ENCODE measurements at places on chromosomes 5 and 9. TPM values are rescaled to one million over a fixed set of nuclear protein-coding genes. Genes with fewer than 3 reads are reported as not detected.

DNA sequence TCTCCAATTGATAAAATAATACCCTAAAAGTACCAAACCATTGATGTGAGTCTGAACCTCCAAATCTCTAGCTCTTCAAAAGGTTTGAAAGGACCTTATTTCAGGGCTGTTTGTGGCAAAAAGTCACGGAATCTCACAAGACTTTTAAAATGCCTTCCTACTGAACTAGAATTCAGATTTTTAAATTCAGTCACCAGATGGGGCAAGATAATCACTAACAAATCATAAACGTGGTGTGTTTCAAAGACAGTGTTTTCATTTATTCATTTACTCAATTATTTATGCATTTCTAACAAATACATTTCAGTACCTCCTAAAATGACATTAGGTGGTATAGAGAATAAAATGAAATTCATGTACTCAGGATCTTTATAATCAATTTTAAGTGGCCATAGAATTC is 68.2 kb upstream of the SMC2 start:
- DNase-seq = no peak

- DNase-seq = no peak
Measured at GRCh38 chr5:58060996-58061395, 398.9 kb downstream of the PLK2 start.

DNA sequence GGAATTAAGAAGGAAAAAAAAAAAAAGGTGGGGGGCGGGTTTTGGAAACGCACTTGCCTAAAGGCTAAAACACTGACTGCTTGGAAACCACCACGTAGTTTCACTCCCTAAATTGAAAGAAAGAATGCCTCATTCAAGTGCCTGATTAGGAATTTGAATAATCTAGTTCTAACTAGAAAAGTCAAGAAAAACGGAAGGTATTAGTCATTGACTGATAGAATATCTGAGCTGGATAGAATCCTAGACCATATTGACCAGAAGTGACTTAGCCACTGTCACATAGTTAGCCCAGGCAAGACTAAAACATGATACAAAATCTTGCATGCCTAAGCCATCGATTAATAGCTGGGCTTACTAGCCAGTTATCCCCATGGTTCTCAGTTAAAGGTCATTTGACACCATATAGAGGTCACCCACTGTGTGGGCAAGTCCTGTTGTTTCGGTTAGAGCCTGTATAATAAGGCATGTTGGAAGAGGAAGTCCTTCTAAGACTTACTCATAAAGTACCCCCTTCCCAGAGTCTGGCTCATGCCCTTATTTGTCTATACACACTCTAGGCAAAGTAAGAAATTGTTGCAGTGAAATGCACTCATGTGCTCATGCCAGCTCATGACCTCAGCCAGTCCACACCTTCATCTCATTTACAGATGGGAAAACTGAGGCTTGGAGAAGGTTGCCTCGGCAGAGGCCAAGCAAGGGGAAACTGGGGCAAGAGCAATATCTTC is 40.2 kb downstream of the SH3RF2 start:
- no peak for DNase-seq

ELAVL2 gene
- polyA plus RNA-seq = 5.0 TPM

GRCh38 chr9:135349212-135350002 is 130.2 kb upstream of the PPP1R26 start:
- no peak for DNase-seq

DNA sequence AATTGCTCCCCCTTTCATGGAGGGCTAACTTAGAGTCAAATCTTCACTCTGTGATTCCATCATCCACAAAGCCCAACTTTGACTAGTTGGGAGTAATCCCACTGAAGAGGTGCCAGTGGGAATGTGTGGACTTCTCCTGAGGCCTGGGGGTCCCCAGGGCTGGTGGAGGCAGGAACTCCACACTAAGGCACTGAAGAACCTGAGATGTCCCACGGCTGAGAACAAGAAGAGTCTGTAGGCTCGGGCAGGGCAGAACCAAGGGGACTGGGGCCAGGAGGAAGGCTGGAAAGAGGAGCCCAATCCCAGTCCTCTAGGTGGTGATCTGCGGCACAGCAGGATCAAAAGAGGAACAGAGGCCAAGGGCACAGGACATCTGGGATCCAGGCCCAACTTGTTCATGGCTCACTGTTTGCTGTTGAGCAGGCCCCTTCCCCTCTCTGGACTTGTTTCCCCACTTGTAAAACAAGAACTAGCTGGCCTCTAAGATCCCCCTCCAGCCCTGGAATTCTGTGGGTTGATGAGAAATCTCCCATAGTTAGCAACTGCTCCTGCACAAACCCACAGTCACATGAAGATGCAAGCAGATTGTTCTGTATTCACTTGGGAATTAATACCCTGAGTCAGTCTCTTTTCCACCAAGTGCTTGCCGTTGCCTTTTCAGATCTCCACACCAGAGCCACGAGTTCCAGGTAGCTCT is 32.7 kb upstream of the ALDH1B1 start:
- DNase-seq = no peak

DNA sequence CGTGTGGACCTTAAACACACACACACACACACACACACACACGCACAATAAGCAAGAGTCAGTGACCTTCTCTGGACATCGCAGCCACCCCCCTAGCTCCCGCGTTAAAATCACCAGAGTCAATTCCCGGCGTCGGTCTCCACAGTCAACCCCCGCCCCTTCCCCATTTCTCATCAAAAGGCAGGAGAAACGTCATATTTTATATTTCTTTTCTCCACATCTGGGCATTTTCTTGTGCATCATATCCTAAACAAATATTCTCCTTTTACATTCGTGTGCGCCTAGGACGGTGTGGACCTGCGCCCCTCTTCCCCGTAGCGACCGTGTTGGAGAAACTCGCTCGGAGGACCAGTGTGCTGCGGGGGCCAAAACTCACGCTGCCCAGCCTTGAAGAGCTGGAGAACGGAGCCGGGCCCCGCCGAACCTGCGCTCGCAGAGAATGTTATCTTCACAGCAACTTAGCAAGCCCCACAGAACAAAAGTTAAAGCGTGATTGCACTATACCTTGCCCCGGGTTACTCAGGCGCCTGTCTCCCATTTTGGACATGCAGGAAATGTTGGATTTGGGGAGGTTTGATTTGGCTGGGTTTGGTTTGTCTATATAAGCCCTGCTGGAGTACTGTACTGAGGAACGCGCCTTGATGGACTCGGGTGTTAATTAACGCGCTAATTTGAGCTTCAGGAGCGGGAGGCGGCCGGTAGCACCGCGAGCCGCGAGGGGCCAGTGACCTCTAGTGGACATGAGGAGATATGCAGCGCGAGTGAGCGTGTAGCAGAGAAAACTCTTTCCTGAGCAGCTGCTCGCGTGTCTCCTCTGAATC is 192.4 kb downstream of the MEF2C start:
- DNase-seq = no peak

GRCh38 chr5:97915106-97915505 is 732.1 kb upstream of the RIOK2 start:
- no peak for DNase-seq

GRCh38 chr5:41770799-41771198 is 99.4 kb downstream of the OXCT1 start:
- no peak for DNase-seq

DNA sequence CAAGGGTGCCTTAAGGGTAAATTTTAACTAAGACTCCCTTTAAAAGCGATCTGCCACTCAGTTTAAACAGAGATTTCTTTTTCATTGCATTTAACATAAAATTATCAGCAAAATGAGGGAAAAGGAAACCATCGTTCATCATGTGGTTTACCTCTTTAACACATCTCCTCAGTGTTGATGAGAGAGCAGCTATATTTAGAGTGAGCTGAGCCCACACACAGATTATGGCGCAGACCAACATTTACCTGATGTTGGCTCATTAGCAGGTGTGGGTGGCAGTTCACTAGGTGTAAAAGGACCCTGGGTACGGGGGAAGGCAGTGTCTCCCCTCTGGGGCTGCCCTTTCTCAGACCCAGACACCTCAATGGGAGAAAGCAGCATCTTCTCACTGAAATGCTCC is 149.8 kb downstream of the ENTREP1 start:
- DNase-seq = no peak

GRCh38 chr5:42631241-42631640 is 125.4 kb upstream of the CCDC152 start:
- no peak for DNase-seq

MIER3 gene
- polyA plus RNA-seq = 43.8 TPM

DNA sequence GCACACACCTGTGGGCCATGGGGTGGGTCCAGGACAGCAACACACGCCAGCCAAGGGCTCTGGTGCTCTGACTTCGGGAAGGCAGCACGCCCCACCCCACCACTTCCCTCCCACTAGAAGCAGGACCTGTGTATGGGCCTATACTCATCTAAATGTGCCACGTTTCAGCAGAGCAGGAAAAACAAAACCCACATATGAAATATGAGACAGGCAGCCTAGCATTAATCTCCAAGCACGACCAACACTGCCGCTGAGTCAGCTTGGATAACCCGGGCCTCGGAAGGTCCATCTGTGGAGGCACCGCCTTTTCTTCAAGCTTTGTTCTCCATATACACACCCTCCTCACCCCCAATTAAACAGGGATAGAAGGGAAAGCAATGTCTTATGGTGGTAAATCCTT is 203.1 kb downstream of the ROR2 start:
- DNase-seq = no peak

TSSK1B gene
- 0.12 TPM for polyA plus RNA-seq

NACC2 gene
- polyA plus RNA-seq = 7.0 TPM

- no peak for DNase-seq
Measured at GRCh38 chr5:172636279-172637050, 4.6 kb upstream of the NEURL1B start.

DNA sequence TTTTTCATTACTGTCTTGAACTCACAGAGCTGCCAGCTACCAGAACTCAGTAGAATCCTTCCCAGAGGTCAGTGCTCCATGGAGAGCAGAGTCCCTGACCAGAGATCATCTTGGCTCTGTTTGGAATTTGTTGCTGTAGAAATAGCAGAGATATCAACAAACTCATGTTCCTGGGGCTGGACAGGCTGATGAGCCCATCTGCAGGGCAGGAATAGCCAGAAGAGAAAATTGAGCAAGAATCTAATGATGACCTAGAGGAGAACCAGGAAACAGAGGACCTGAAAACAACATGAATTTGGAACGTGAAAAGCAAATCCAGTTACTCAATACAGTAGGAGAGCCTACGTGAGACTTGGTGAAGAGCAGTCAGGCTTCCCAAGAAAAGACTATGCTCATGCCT is 437.8 kb downstream of the PLK2 start:
- DNase-seq = no peak

DOK3 gene
- polyA plus RNA-seq = 5.3 TPM

TRIM7 gene
- polyA plus RNA-seq = 0.13 TPM

GRCh38 chr5:54659700-54660131 is 142.2 kb downstream of the SNX18 start:
- no peak for DNase-seq

CD72 gene
- 3.6 TPM for polyA plus RNA-seq

DNA sequence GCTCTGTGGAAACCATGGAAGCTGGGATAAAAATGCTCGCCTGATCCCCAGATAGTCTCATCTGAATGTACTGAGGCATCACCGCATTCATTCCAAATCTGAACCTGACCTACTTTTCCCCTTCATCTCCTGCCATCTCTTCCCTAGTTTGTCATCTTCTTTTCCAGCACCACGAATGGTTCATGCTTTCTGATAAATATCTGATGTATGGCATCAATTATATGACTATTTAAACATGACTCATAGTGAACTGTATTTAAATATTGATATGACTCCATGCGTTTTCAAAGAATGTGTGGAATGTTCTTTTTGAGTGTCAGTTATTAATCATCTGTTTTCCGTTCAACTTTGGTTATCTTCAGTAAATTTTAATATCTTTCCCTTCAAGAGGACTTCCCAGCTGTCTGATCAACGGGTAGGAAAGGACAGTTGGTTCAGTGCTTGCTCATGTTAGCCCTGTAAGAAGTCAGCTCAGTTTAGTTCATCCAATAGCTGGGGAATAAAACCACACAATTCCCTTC is 21.1 kb downstream of the BASP1 start:
- DNase-seq = no peak

DNA sequence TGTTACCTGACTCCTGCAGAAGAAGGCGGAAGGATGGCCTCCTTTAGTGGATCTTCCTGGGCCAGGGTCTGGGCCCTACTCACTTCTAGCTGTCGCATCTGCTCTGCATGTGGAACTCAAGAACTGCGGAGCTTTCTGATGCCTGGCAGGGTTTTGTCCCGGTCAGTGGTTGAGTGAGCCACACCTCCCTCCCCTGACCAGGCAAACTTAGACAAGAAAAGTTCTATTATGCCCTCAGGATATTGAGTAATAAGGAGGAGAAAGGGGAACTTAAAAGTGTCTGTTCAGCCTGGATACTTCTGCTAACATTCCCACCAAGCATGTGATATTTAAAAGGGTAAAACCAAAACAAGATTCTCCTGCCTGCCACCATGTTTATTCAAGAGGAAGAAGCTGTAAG is at the start of gene FYB1:
TSS of gene FYB1 (minus strand) at position 127 of the 400 bp plus-strand sequence. CDS start 16,603 bp downstream, outside the sequence.
- peak; percentile 20 for DNase-seq

DNA sequence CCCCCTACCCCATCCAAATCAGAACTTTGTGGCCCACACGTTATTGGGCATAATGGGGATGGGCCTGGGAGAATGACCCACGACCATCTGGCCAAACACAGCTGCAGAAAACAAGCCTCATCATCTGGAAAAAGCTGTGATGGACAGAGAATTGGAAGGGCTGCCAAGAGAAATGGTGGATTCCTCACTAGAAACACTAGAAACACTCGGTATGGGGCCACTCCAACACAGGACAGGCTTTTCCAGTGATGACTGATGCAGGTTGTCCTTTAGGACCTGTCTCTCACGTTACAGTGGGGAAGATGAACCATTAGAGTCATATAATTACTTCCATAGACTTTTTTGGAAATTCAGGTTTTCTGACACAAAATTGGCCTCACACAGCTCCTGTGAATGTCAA is 172.4 kb upstream of the TARS1 start:
- no peak for DNase-seq

TMEFF1 gene
- polyA plus RNA-seq = 5.5 TPM

DNA sequence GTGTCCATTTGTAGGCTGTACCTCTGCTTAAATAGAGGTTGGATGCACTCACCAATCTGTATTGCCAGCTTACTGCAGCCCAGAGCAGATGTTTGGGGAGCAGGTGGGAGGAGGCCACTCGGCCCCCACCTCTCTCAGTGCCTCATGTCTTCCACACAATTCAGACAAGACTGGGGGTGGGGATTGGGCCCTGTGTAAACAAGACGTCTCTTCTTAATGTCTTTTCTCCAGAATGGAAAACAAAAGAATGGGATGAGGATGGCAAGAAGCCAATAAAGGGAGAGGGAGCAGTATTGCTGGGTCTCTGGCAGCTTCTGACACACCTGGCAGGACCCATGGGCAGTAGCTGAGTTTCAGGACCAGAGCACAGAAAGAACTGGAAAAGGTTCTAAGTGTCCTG is 64.9 kb downstream of the SIL1 start:
- no peak for DNase-seq

- DNase-seq = no peak
Measured at GRCh38 chr9:80078826-80079225, 507.1 kb downstream of the TLE4 start.

Data from left kidney (tissue), 8 donors.